ENCODE measurements at places on chromosomes 12 and 14. TPM values are rescaled to one million over a fixed set of nuclear protein-coding genes. Genes with fewer than 3 reads are reported as not detected.

Gene LALBA
- not detected for total RNA-seq

Gene SRRM4
- 19.7 TPM for total RNA-seq

Gene SLC6A15
- total RNA-seq, result 76.1 TPM

Gene LTB4R2
- total RNA-seq, result 2.2 TPM

Gene CORO1C
- 221 TPM for total RNA-seq

Gene MYF6
- total RNA-seq, result not detected

Gene PDZRN4
- 59.5 TPM for total RNA-seq

Gene TTC9
- total RNA-seq, result 26.9 TPM

Gene CAPZA3
- not detected for total RNA-seq

Gene KIF5A
- total RNA-seq, result 97.0 TPM

Gene ETFBKMT
- total RNA-seq, result 3.4 TPM

Gene KMT2D
- 57.6 TPM for total RNA-seq

Gene LRR1
- 4.7 TPM for total RNA-seq

Gene C14orf39
- total RNA-seq, result not detected

Gene ZNF385A
- 2.8 TPM for total RNA-seq

Gene SOAT2
- total RNA-seq, result not detected

Gene COX8C
- total RNA-seq, result not detected

Gene TGFB3
- 21.6 TPM for total RNA-seq

Gene GUCY2C
- total RNA-seq, result not detected

Gene RAPGEF3
- total RNA-seq, result 17.5 TPM
